ENCODE measurements at places on chromosomes 7 and 10.

DNA sequence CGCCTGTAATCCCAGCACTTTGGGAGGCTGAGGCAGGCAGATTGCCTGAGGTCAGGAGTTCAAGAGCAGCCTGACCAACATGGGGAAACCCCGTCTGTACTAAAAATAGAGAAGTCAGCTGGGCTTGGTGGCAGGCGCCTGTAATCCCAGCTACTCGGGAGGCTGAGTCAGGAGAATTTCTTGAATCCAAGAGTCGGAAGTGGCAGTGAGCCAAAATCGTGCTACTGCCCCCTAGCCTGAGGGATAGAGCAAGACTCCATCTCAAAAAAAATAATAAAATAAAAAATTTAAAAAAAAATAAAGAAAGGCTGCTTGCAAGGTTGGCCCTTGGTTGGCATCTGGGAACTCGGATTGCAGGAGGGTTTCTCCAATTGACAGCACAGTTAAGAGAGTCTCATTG lies 221.6 kb downstream of the DGKI start:
- no peak for DNase-seq

DNA sequence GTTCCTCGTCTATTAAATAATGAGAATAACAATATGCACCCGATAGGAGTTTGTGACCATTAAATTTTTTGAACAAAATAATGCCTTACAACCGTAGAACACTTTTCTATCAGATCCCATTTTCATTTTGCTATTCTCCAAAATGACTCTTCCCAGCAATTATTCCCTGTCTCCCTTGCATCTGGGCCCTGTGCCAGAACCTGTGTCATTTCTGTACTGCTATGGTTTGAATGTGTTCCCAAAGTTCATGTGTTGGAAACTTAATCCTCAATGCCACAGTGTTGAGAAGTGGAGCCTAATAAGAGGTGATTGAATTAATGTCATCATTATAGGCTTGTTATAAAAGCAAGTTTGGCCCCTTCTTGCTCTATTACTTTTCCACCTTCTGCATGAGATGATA lies 33.2 kb upstream of the SMNDC1 start:
- DNase-seq: peak; percentile 19

DNA sequence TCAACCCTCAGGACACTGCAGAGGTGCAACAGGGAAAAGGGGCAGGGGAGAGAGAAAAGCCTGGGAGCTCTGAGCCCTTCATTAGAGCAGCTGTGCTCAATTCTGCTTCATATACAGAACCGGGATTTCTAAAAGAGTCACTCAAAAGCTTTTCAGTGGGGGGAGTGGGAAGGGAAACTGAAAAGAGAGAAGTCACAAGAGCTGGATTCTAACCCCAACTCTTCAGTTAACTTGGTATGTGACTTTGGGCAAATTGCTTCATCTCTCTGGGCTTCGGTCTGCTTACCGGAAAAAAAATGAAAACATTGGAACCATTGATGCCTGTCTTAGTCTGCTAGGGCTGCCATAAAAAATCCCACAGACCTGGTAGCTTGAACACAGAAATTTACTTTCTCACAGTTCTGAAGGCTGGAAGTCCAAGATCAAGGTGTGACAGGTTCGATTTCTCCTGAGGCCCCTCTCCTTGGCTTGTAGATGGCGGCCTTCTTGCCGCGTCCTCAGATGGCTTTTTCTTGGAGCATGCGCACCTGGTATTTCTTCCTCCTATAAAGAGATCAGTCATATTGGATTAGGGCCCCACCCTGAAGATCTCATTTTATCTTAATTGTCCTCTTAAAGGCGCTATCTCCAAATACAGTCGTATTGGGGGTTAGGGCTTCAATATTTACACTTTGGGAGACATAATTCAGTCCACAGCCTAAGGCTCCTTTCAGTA lies 118.3 kb upstream of the KMT2E start:
- no peak for DNase-seq

GRCh38 chr10:22655312-22655981 lies 58.9 kb downstream of the PIP4K2A start:
- DNase-seq: no peak

- DNase-seq: no peak
Observed at GRCh38 chr7:50411332-50411731, 38.8 kb downstream of the FIGNL1 start.

GRCh38 chr10:78868456-78868855 lies 200.3 kb upstream of the ZMIZ1 start:
- no peak for DNase-seq

GRCh38 chr10:69963835-69964710 lies 88.6 kb upstream of the MACROH2A2 start:
- no peak for DNase-seq

DNA sequence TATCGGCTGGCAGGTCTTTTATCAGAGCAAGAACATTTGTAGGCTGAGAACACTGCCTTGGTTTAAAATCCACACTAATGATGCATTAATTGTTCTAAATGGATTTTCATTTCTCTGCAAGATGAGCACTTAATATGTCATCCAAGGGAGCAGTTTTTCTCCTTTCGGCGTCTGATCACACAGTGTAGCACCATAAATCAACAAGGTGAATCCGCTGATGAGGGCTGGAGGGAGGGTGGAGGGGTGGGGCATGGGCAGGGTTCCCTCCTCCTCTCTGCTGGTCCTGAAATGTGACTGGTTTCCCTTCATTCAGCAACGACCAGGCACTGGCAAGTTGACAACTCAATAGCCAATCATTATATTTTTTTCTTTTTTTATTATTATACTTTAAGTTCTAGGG lies 45.6 kb downstream of the ADAM12 start:
- DNase-seq: no peak

DNA sequence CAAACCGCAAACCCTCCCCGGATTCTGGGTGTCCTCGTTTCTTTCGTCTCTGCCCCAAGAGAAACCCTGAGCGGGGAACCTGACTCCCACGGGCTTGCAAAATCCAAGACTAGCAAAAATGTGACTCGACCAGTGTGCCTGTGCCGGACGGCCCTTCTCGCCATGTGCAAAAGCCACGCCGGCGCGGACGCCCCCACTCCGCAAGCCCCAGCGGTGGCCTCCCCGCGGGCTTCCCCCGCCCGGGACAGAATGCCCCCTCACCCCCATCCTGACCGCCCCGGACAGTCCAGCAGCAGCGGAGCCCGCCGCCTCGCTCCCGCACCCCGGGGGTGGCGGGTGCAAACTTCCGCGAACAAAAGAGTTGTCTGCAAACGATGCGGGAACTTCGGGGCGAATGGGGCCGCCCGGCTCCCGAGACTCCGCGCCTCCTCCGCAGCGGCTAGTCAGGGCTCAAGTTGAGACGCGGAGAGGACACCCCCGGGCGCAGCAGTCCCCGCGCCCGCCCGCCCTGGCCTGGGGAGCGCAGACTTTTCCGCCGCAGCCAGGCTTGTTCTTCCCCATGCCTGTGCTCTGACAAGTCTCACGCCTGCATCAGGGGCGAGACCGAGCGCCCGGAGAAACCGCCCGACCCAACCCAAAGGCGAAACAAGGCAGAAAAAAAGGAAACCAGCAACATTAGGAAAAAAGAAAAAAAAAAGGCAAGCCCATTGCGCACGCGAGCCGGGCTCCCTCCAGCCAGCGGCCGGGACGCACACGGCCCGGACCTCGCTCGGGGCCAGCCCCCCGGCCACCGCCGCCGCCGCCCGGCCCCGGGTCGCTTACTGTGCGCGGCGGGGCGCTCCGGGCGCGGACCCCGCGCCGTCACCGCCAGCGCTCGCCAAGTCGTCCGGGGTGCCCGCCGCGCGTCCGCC lies 732 bp downstream of the FAM53B start:
- DNase-seq: no peak
